Ovary (tissue), 10 donors: ENCODE measurements at places on chromosomes 2 and 18. TPM values are rescaled to one million over a fixed set of nuclear protein-coding genes. Genes with fewer than 3 reads are reported as not detected.

IL1RN gene
- 7.9 TPM for total RNA-seq

ABI2 gene
- total RNA-seq = 91.6 TPM

- H3K4me1 ChIP-seq = no peaks in the 10 kb centered on the region
- no peak overlapping the region for H3K27ac ChIP-seq
- H3K4me3 ChIP-seq = no peak overlapping the region
- DNase-seq = no peak
Measured at GRCh38 chr2:158603205-158603604, 146.5 kb downstream of the PKP4 start.

DNA sequence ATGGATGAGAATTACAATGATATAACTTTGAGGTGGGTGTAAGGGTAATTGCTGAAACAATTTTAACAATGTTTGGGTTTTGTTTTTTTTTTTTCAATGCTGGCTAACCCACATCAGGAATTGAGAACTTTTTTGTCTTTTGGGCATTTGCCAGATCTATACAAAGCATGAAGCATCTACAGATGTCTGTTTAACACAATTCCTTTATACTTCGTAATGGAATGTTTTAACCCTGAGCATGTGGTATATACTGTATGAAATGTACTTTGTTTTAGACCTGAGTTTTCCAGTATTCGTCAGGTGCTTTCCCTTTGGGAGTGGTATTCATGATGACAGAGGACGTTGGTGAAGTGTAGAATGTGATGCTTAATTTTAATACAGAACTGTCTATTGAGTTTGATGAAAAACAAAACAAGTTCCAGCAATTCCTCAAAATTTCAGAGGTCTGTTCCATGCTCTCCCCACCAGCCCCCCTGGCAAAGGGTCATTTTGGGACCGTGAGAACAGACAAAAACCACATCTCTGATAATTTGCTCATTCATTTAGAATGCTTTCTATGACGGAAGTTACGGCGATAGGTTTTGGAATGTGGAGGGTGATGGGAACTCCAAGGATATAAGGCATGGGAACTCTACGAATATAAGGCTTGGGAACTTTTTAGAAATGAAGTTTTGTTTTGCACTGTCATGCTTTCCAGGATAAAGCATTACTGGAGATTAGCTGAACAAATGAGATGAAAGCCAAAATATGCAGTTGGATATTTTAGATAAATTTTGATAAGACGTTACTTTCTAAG lies 14.1 kb downstream of the LIMS1 start:
- H3K27me3 ChIP-seq = no peaks in the 10 kb centered on the region
- H3K36me3 ChIP-seq = no peaks in the 10 kb centered on the region
- H3K27ac ChIP-seq = no peak overlapping the region
- no peak overlapping the region for H3K4me3 ChIP-seq
- peaks cover 3% of the 10 kb centered on the region for H3K4me1 ChIP-seq

- H3K4me3 ChIP-seq = no peak overlapping the region
- H3K27me3 ChIP-seq = no peaks in the 10 kb centered on the region
- H3K36me3 ChIP-seq = no peaks in the 10 kb centered on the region
- DNase-seq = no peak
Measured at GRCh38 chr2:126187668-126188067, 468.3 kb upstream of the GYPC start.

GRCh38 chr2:81583311-81584108 lies 1279.0 kb upstream of the LRRTM1 start:
- no peak overlapping the region for H3K27ac ChIP-seq
- no peaks in the 10 kb centered on the region for H3K4me1 ChIP-seq
- H3K27me3 ChIP-seq = no peaks in the 10 kb centered on the region
- no peaks in the 10 kb centered on the region for H3K36me3 ChIP-seq

DNA sequence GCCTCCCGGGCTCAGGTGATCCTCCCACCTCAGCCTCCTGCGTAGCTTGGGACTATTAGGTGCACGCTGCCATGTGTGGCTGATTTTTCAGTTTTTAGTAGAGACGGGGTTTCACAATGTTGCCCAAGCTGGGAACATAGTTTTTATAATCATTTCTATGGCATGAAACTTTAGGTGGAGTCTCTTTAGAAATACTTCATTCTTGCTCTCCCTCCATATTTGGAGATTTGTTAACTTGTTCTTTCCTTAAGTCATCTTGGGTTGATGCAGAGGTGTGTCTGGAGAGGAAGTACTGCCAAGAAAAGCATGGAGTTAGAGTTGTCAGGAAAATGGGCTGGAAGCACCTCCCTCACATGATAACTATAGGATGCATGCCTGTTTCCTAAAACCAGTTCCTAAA lies 17.4 kb downstream of the ZNF532 start:
- H3K27ac ChIP-seq = no peak overlapping the region
- H3K27me3 ChIP-seq = no peaks in the 10 kb centered on the region
- no peak for DNase-seq
- H3K4me1 ChIP-seq = peaks cover 12% of the 10 kb centered on the region
- no peak overlapping the region for H3K4me3 ChIP-seq

DNA sequence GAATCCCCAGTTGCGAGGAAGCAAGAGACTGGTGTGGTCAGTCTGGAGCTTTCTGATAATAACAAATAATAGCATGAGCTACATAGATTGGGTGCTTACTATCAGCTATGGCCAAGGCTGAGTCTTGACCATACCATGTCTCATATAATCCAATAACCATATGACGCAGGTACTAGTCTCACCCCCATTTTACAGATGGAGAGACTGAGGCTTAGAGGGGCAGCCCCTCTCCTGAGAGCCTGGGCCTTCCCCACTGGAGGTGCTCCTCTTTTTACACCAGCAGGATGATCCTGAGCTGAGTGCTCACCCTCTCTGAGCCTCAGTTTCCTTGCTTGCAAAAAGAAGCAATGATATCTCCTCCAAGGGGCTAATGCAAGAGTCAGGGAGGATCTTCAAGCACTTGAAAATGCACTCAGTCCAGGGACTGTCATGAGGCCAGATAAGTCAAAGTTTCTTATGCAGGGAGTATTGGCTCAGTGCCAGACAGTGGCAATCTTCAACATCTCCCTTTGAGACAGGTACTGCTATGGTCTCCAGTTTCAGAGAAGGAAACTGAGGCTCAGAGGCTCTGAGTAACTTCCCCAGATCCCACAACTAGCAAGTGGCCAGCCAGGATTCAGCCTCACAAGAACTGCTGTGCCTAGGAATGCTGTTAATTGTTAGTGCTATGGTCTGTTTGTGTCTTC lies 149.7 kb downstream of the TFCP2L1 start:
- no peak for DNase-seq
- H3K4me3 ChIP-seq = no peak overlapping the region
- H3K27me3 ChIP-seq = no peaks in the 10 kb centered on the region
- no peaks in the 10 kb centered on the region for H3K36me3 ChIP-seq

DNA sequence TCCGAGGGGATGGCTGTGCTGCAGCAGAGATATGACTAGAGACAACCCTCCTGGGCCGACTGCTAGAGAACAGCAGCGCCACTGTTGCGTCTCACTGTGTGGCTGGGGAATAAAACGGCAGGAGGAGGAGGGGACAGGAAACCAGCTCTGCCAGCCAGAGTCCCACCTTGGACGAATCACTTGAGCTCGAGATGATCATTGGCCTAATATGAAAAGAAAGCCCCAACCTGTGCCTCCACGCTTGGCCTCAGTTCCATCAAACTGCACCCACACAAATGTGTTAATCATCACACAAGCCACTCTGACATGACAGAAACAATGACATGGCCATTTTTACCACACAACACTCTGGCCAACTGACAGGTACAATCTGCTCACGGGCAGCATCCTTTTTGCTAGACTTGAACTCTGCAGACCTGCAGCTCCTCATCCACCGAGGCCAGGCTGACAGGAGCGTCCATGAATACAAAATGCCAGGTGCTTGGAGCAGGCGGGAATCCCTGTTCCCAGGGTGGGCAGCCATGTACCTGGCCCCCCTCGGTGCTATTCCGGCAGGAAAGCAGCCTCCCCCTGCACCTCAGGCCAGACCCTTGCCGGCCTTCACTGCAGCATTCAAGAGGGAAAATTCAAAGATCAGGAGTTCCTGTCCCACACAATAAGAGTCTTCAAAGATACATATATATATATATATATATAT lies 52.3 kb downstream of the PARD6G start:
- H3K27me3 ChIP-seq = no peaks in the 10 kb centered on the region
- DNase-seq = no peak
- H3K27ac ChIP-seq = no peak overlapping the region

DNA sequence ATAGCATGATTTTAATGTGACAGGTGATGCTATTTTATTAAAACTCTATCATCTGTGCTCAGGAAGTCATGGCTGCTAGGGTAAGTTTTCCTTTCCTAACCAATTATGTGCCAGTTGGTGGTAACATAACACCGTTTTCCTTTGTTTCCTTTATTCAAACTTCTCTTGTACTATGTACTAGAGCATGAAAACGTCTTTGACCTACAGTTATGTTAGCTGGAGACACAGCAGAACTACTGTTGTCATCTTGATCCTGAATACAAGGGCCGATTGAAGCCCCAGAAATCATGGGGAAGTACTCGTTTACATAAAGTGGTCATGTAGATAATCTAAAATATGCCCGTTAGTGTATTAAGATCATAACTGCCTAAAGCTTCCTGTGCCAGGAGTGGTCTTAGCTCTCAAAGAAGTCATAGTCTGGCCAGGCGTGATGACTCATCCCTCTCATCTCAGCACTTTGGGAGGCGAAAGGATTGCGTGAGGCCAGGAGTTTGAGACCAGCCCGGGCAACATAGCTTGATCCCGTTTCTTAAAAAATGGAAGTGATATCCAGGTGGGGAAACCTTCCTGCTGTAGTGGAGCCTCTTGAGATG lies 20.5 kb downstream of the NEDD4L start:
- no peak for DNase-seq
- no peak overlapping the region for H3K4me3 ChIP-seq
- H3K27ac ChIP-seq = no peak overlapping the region
- no peaks in the 10 kb centered on the region for H3K27me3 ChIP-seq
- no peaks in the 10 kb centered on the region for H3K4me1 ChIP-seq
- no peaks in the 10 kb centered on the region for H3K36me3 ChIP-seq

GRCh38 chr2:217070611-217071010 lies 210.7 kb upstream of the TNP1 start:
- peaks cover 5% of the 10 kb centered on the region for H3K4me1 ChIP-seq
- no peak overlapping the region for H3K4me3 ChIP-seq
- H3K27ac ChIP-seq = no peak overlapping the region
- H3K36me3 ChIP-seq = no peaks in the 10 kb centered on the region

- no peaks in the 10 kb centered on the region for H3K27me3 ChIP-seq
- H3K4me1 ChIP-seq = peaks cover 2% of the 10 kb centered on the region
- no peak for DNase-seq
Measured at GRCh38 chr2:42558827-42559226, 9.6 kb upstream of the MTA3 start.

DNA sequence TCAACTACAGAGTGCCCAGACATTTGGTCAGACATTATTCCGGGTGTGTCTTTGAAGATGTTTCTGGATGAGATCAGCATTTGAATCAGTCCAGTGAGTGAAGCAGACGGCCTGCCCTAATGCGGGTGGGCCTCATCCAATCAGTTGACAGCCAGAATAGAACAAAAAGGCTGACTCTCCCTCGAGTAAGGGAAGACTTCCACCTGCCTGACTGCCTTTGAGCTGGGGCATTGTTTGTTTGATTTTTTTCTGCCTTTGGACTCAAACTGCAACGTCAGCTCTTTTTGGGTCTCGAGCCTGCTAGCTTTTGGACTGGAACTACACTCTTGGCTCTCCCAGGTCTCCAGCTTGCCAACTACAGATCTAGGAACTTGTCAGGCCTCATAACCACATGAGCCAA lies 111.7 kb upstream of the AGAP1 start:
- DNase-seq = no peak
- no peaks in the 10 kb centered on the region for H3K4me1 ChIP-seq
- H3K27ac ChIP-seq = no peak overlapping the region
- H3K36me3 ChIP-seq = no peaks in the 10 kb centered on the region
- H3K4me3 ChIP-seq = no peak overlapping the region

DNA sequence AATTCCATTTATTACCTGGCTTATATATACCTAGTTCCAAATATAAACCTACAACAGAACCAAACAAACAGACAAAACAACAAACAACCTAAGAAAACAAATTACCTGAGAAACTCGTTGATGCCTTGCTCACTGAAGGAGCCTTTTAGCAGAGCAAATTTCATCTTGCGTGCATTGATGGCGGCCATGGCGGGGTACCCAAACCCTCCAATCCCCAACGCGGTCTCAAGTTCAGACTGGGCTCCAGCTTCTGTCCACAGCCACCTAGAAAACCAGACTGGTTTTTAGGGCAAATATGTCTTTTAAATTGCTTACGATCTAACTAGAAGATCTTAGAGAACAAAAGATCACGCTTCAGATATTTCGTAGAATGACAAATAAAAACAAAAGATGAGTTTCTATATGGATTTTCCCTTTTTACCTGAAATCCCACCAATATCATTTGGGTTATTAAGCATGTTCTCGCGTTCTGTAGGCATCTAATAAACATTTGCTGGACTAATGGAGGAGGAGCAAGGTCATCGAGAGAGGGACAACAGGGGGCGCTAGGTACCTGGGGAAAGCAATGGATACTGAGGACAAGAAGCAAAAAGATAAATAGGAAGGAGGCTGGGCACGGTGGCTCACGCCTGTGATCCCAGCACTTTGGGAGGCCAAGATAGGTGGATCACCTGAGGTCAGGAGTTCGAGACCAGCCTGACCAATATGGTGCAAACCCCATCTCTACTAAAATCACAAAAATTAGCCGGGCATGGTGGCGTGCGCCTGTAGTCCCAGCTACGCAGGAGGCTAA lies 25.2 kb downstream of the PDIA6 start:
- no peak overlapping the region for H3K27ac ChIP-seq
- H3K36me3 ChIP-seq = no peaks in the 10 kb centered on the region
- no peak for DNase-seq
- H3K4me1 ChIP-seq = no peaks in the 10 kb centered on the region
- no peaks in the 10 kb centered on the region for H3K27me3 ChIP-seq
- H3K4me3 ChIP-seq = no peak overlapping the region

DNA sequence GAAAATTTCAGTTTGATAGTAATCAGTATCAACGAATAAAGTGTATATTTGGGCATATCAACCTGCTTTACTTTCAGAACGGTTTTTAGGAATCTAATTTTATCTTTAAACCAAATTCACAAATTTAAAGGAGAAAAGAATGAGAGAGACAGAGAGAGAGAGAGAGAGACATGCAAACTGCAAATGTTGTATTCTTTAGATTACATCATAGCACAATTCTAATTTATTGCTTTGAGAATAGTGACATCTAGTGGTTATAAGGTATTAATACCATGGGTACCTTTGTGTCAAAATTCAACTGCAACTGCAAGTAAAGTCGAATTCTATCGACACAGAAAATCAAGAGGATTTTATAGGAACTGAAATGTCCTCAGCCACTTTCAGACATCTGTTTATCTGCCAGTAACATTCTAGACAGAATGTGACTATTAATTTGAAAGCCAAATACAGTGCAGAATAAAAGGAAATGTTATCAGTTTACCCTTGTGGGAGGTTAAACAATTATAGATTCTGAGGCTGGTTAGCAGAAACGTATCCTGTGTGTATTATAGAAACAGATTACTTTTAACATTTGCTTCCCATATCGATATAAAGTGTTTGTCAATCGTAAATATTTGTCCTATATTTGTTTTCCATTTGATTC lies 529.8 kb upstream of the VRK2 start:
- H3K4me3 ChIP-seq = no peak overlapping the region
- H3K27ac ChIP-seq = no peak overlapping the region
- H3K27me3 ChIP-seq = no peaks in the 10 kb centered on the region
- H3K36me3 ChIP-seq = no peaks in the 10 kb centered on the region
- DNase-seq = no peak

- no peak overlapping the region for H3K27ac ChIP-seq
- H3K4me3 ChIP-seq = no peak overlapping the region
- no peaks in the 10 kb centered on the region for H3K27me3 ChIP-seq
- DNase-seq = no peak
- no peaks in the 10 kb centered on the region for H3K36me3 ChIP-seq
- no peaks in the 10 kb centered on the region for H3K4me1 ChIP-seq
Measured at GRCh38 chr18:58373481-58373880, 255.4 kb downstream of the ALPK2 start.

GRCh38 chr2:235954281-235954680 lies 213.9 kb downstream of the GBX2 start:
- no peak overlapping the region for H3K27ac ChIP-seq
- H3K27me3 ChIP-seq = no peaks in the 10 kb centered on the region
- no peak for DNase-seq
- H3K4me1 ChIP-seq = peaks cover under 1% of the 10 kb centered on the region
